ENCODE measurements at places on chromosomes 12 and 14.

GRCh38 chr12:42402821-42403411, 76.9 kb downstream of the PPHLN1 start:
- DNase-seq: no peak

- DNase-seq: no peak
Measured at GRCh38 chr12:47158792-47159191, 79.0 kb upstream of the AMIGO2 start.

DNA sequence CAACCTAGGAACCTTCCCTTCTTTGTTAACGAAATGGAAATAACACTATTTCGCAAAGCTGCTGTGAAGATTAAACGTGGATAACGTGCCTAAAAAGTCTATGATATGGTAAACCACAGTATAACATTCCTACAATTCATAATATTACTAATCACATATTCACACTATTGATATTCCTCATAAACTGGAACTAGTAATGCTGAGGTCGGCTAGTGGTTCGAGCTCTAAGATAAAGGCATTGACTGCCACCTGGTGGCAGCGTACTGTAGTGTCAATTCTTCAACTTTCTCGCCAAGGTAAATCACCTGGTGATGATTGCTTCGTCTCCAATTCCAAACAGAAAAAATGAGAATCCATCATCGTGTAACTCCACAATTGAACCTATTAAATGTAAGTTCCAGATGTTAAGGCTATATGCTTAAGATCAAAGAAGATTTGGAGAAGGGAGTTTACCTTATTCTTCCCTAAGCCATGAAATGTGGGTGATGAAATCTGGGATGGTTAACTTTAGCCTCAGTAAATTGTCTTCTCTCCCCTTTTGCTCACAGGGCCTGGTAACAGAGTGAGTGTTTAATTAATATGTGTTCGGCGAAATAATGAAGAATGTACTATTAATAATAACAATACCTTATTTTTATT, 197.5 kb upstream of the TMEM132C start:
- DNase-seq: peak; percentile 68

DNA sequence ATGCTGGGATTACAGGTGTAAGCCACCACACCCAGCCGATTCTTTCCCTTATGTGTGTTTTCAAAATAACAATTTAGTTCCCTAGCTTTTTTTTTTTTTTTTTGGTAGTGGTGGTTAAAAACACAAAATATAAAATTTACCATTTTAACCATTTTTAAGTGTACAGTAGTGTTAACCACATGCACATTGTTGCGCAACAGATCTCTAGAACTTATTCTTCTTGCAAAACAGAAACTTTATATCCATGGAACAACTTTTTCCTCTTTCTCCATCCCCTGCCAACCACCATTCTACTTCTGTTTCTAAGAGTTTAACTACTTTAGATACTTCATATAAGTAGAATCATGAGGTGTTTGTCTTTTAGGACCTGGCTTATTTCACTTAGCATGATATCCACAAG, 1.1 kb upstream of the NDUFA12 start:
- DNase-seq: no peak

GRCh38 chr12:57025196-57025595, 8.9 kb upstream of the TAC3 start:
- no peak for DNase-seq

- no peak for DNase-seq
Measured at GRCh38 chr14:72439707-72440106, 454.2 kb downstream of the DPF3 start.

All from NT2/D1 (cell line).